ENCODE measurements at places on chromosomes 1 and 21.
A peak's percentile ranks its signal among the peaks of the same experiment; 100 is the strongest.

- DNase-seq: no peak
These were observed 70.2 kb upstream of the TSHB start for GRCh38 chr1:114959423-114959822.

DNA sequence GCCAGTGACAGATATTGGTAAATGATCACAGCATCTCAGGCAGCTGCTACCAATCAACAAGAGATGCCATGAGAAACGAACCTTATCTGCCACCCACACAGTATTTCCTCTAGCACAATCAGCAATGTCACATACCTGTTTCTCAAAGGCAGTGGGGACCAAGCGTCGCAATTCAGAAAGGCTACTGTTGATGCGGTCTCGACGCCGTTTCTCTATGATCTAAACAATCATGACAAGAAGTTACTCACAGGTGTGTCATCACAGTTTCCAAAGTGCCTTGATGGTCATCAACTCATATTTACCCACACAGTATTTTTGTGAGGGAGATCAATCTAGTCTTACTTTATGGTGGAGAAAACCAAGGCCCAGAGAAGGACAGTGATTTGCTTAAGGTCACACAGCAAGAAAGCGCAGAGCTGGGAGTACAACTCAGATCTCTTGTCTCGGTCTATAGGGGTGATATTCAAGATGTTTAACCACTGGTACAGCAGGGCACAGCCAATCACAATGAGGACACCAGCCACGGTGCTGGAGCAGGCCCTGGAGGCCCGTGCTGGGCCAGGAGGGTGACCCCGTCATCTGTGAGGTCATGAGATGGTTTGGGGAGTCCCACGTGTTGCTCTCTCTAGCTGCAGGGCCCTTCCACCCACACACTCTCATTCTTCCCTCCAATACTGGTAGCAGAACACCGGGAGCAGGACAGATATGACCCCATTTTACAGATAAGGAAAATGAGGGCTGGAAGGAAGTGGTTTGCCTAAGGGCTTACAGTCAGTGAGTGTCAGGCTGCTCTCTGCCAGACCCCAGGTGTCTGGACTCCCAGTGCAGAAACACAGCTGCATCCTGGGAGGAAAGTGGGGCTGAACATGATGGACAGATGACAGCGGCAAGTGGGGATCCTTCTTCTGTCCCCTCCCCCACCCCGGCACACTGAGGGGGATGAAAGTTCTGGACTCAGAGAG lies 7.8 kb downstream of the HEYL start:
- no peak for DNase-seq

DNA sequence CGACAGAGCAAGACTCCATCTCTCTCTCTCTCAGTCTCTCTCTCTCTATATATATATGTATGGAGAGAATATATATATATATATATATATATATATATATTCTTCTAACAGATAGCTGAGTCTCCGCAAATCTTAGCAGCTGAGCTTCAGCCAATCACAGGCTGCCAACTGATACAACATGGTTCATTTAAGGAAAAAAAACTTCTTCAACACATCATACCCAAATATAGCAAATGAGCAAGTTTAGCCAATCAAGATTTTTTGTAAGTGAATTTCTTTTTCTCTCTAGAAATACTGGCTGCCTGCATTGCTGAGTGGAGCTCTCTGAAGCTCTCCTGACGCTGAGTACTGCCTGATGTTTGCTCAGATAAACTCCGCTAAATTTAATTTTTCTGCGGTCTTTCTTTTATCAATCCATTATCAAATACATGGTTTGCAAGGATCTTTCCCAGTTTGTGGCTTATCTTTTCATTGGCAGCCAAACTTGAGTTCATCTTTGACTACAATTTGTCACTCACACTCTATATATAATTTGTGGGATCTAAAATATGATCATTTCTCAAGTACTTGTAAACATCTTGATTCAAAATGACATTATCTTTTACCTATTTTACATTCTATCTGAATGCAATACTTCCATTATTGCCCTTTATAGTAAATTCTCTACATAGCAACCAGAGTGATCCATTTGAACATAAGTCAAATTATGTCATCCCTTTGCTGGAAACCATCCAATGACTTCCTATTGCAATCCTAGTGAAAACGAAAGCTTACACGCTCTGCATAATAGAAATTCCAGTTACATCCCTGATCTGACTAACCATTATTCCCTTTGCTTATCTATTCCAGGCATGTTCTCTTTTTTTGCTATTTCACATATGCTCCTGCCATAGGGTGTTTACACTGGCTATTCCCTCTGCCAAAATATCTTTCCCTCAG lies 2131.7 kb downstream of the MRPL39 start:
- DNase-seq: no peak

- DNase-seq: no peak
These were observed 66.7 kb upstream of the ABCD3 start for GRCh38 chr1:94351481-94351880.

DNA sequence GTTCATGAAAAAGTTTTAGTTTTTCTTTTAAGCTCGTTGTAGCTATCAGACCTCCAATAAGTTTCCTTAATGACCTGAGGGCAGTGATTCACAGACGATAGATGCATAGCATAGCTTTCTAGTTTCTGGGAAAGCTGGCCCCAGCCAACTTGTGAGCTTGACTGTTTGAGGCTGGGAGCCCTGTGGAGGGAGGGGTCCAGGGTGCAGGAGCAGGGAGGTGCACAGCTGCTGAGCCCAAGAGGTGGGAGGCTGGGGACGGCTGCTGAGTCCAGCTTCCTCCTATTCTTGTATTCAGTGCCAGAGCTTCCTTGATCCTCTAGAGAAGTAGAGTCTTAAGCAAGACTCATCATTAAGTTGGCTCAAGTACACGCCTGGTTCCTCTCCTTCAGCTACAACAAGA lies 11.0 kb upstream of the AVPR1B start:
- no peak for DNase-seq

DNA sequence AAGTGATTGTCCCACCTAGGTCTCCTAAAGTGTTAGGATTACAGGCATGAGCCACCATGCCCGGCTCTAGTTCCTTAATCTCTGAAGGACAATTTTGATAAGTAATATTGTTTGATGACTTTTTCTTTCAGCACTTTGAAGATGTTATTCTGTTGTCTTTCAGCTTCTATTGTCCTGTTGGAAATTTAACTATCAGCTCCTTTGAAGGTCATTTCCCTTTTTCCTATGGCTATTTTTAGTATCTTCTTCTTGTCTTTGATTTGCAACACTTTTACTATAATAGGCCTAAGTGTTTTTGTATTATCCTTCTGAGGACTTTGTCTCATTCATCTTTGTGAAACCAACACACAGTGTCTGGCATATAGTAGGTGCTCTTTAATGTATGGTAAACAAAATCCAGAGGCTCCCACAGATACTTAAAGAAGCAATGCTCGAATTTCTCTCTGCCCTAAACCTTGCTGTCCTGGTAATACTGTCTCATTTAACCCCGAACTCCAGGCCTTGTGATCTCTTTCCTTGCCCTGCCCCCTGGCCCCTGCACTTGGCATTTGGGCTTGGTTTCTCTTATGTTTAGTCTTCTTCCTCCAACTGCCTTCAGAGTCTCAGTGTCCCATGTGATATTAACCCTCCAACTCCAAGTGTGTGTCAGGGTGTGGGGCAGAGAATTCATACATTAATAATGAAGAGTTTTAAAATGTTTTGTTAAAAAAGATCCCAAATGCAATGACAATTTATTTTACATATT lies 19.0 kb upstream of the AGO1 start:
- DNase-seq: no peak

- no peak for DNase-seq
These were observed 34.7 kb downstream of the EPRS1 start for GRCh38 chr1:220011620-220012019.

- DNase-seq: no peak
These were observed 23.3 kb upstream of the LYPD8 start for GRCh38 chr1:248778906-248779305.

GRCh38 chr1:5504364-5504740 lies 487.9 kb downstream of the NPHP4 start:
- DNase-seq: no peak

DNA sequence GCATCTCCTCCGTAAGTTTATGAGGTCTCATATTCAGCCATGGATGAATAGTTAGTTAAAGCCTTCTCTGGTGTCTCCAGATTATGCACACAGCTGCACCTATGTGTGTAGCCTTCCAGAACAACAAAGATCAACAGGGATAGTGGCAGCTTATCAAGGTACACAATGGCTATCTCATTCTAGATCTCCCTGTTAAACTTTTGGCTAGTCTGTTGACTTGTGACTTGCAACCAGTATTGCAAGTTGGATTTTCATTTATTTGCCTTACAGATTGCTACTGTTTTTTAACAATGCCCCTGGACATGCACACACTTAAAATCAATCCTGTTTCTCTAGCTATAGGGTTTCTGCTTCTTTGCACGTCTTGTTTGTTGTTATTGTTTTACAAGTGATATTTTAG lies 363.2 kb downstream of the OMA1 start:
- no peak for DNase-seq

- DNase-seq: no peak
These were observed 1.8 kb downstream of the CELA2B start for GRCh38 chr1:15477646-15478212.

DNA sequence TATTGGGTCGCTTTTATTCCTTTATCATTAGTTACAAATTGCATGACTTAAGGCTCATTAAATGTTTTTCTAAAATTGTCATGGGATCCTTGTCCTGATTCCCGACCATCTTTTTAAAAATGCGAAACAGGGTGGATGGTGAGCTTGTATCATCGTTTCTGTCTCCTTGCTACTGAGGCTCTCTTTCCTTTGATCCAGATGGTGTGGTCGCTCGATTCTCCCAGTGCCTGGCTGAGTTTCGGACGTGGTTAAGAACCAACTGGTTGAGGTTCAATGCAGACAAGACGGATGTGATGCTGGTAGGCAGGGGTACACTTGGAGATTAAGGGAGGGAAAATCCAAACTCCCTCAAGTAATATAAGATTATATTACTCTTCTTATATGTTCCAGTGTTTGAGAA lies 1.2 kb downstream of the MIER1 start:
- DNase-seq: no peak

DNA sequence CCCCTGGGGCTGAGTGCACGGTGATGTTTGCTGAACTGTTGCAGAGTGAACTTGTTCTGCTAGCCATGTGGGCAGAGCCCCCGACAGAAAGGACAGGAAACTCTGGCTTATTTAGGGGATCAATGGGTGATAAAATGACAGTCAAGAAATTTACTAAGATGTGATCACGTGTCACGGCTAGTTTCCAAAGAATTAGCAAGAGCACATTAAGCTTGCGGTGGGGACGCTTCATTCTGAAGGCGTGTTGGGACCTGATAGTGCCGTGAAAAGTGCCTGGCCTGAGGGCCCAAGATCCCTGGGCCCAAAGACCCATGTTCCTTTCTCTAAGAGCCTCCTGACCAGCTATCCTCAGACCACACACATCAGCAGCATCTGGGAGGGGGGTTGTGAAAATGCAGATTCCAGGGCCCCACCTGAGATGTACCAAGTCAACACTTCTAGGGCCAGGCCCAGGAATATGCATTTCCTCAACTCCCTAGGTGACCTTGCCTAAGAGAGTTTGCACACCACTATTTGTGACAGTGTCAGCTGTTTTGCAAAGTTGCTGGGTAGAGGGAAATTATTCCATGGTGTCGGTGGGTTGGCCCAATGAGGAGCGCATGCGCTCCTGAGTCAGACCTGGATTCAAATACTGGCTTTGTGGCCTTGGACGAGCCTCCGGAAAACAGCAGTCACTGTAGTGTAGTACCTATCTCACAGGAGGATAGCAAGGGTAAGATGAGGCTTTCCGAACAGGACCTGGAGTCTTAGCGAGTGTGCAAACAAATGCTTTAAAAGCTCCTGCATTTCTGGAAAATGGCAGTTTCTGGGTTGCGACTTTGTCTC lies 77.5 kb downstream of the SPSB1 start:
- DNase-seq: no peak

- no peak for DNase-seq
These were observed 187.9 kb downstream of the LRRC7 start for GRCh38 chr1:69755647-69756046.

DNA sequence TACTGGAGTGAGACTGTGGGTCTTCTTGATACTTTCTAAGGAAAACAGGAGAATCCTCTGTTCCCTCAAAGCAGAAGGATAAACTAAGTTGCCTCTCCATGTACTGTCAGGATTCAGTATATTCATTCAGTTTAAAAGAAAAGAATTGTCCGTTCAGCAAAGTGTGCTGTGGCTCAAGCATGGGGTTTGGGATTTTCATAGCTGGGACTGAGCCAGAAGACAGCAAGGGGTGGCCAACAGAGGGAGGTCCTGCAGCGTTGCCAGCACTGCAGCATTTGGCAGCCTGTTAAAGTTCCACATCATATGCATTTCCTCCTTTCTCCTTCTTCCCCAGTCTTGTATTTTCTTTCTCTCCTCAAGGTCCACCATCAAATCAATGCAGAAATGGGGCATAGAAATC lies 75.1 kb downstream of the DTL start:
- DNase-seq: no peak

- DNase-seq: no peak
These were observed 5.5 kb upstream of the ST6GALNAC3 start for GRCh38 chr1:76068953-76069561.

DNA sequence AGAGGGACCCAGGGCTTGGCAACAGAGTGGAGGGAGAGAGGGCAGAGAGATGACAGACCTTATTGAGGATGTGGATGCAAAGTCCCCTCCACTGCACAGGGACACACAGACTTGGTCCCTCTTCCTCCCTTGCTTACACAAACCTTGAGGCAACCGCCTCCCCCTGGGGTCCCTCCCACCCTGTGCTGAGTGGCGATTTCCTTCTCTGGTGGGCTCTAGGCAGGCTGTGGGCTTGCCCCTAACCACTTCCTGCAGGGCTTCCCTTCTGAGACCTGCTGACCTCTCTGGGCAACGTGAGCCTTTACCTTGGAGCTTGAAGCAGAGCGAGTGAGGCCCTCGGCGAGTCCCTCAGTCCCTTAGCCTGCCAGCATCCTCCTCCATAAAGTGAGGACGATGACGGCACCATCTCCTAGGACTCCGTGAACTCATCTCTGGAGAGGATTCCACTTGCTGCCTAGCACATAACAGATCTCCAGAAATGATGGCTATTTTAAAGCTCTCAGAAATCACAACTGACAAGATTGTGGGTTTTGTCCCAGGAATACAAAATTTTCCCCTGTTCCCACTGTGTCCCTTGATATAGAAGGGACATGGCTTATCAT lies 25.0 kb downstream of the KIAA1614 start:
- DNase-seq: peak; percentile 21

- DNase-seq: peak; percentile 16
These were observed 18.3 kb upstream of the ALPL start for GRCh38 chr1:21490774-21491487.

GRCh38 chr21:39313042-39313570 lies 326 bp downstream of the BRWD1 start:
- no peak for DNase-seq

- DNase-seq: no peak
These were observed 532.8 kb downstream of the MATN1 start for GRCh38 chr1:30190511-30191153.

GRCh38 chr1:66298464-66298863 lies 235.5 kb upstream of the SGIP1 start:
- no peak for DNase-seq

- no peak for DNase-seq
These were observed 237.8 kb downstream of the TRABD2B start for GRCh38 chr1:47759251-47759935.
